Iris pigment epithelial cell (primary cell): ENCODE measurements at places on chromosomes 2 and 18.
A peak's percentile ranks its signal among the peaks of the same experiment; 100 is the strongest.

- no peak for DNase-seq
Measured at GRCh38 chr18:68919900-68920299, 122.0 kb downstream of the CCDC102B start.

- DNase-seq, result no peak
Measured at GRCh38 chr2:114082731-114083433, 193.0 kb downstream of the ACTR3 start.

DNA sequence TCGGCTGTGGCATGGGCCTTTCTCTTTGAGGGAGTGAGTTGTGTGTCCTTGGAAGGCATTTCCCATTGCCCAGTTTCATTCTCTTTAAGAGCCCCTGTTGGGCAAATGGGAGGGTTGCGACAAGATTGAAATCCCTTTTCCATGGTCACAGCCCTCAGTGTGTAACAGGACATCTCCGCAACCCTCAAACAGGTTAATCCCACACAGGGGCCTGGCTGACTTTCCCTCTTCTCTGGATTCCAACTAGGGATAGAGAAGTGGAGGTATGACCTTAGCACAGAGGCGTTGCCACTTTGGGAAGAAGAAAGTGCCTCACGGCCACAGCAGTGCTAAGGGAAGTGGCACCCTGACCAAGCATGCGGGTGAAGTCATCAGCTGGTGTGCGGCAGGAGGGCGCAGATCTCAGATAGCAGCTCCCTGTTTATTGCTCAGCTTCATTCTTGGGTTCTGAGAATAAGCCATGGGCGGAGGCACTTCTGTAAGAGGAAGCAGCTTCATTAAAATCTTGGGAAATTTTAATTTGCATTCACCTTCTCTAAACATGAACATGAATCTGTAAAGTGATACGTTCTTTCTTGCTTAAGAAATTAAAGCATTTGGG is 256.5 kb downstream of the GBX2 start:
- no peak for DNase-seq

DNA sequence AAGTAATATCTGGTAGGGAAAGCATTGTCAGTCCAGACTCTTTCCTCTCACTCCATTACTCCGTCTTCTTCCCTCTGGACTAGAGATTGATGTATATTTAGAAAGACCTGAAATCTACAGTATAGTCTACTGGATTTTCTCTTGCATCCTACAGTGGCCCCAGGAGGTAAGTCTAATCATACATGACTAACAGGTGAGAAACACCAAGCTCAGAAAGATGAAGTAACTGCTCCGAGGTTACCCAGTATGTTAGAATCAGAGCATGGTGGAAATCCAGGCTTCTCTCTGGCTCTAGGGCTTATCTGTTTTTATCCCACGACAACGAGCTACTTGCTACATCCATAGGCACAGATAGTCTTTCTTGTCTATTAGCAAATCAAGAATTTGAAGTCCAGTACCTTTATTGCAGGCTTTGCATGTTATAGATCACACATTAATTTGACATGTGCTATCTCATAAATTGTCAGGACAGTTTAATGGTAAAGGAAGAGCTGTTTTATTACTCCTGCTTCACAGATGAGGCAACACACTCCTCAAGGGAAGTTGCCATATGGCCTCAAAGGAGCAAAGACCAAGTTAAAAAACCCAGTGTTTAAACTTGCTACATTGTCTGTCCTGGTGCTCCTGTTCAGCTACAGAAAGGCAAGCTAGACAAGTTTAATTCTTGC is 484.3 kb downstream of the THSD7B start:
- no peak for DNase-seq

GRCh38 chr2:88005776-88006175 is 10.6 kb downstream of the RNU2-63P start:
- no peak for DNase-seq

DNA sequence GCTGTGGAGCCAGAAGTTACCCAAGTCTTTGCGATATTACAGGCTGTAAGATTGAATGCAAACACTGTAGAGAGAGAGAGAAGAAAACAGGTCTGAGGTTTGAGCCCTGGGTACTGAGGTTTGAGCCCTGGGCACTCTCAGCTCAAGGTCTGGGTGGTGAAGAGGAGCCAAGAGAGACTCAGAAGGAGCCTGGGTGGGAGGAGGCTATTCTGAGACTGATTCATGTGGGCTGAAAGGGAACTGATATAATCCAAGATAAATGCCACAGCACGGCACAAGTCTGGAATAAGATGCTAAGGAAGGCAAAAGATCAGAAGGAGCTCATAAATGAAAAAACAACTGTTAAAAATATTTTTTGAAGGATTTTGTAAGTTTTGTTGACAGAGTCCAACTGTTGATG is 407.6 kb upstream of the HS6ST1 start:
- DNase-seq, result no peak

GRCh38 chr18:48493434-48494230 is 45.2 kb upstream of the CTIF start:
- DNase-seq, result no peak

DNA sequence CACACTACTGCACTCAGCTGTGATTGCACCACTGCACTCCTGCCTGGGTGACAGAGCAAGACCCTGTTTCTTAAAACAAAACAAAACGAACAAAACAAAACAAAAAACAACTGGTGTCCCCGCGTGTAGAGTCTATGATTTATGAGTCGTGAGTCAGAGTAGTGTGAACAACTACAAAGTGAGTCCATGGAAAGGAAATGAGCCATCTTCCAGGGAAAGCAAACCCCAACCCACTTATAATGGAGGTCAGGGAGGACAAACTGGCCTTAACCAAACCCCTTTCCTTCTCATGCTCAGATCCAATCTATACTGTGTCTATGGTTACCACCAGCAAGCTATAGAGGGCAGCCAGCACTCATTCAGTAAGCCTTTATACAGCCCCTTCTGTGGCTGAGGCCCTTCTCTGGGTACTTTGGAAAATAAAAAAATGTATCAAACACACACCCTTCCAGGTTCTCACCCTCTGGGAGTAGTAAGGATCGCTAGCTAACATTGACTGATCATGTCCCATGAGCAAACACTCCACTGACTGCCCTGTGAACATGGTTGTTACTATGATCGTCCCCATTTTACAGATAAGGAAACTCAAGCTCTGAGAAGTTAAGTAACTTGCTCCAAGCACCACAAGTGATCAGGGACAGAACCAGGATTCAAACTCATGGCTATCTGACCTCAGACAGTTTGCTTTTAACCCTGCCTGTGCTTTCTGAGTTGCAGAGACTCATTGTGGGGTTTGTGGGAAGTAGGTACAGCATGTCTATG is 24.7 kb upstream of the COLEC12 start:
- peak; percentile 75 for DNase-seq

- DNase-seq, result no peak
Measured at GRCh38 chr2:201347138-201347537, 10.0 kb downstream of the FLACC1 start.

- DNase-seq, result no peak
Measured at GRCh38 chr2:44953499-44953883, 12.0 kb downstream of the SIX3 start.

GRCh38 chr2:157441072-157441454 is 2.8 kb downstream of the CYTIP start:
- peak; percentile 4 for DNase-seq

- no peak for DNase-seq
Measured at GRCh38 chr2:205484764-205485163, 197.5 kb upstream of the NRP2 start.

DNA sequence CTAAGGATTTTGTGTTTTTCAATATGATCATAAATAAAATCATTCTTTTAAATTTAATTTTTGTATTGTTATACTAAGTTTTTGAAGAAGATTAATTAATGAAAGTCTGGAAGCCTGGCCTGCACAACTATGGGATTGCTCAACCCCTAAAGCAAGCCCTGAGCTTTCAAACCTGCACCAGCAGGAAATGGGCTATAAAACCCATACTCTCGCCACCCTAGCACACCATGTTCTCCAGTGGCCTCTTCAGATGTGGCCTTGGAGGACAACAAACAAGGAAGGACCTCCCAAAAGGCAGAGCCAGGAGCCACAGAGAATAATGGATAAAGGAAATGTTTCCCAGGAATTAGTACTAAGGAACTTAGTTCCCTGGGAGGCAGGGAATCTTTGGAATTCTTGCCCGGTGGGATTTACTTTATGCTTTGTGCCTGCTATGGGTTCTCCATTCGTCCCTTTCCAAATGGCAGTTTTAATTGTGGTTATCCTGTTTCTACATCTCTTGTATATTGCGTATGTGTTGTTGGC is 212.5 kb downstream of the ZFP36L2 start:
- no peak for DNase-seq

DNA sequence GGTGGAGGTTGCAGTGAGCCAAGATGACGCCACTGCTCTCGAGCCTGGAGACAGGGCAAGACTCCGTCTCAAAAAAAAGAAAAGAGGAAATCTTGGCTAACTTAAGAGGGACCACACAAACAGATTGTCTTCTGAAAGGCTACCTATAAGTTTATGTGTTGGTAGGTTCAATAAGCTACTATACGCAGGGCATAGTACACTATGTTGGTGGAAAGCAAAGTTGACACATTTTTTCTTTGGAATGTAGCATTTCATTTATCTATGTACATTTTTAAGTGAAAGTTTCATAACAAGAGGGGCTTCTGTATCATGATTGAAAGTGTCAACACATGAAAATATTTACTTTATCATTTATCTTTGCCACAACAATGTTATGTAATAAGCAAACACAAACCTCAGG is 752.6 kb upstream of the ACVR2A start:
- no peak for DNase-seq

- peak; percentile 86 for DNase-seq
Measured at GRCh38 chr2:220006152-220006621, 378.8 kb downstream of the SLC4A3 start.

GRCh38 chr2:147636886-147637285 is 207.9 kb upstream of the ACVR2A start:
- DNase-seq, result no peak

DNA sequence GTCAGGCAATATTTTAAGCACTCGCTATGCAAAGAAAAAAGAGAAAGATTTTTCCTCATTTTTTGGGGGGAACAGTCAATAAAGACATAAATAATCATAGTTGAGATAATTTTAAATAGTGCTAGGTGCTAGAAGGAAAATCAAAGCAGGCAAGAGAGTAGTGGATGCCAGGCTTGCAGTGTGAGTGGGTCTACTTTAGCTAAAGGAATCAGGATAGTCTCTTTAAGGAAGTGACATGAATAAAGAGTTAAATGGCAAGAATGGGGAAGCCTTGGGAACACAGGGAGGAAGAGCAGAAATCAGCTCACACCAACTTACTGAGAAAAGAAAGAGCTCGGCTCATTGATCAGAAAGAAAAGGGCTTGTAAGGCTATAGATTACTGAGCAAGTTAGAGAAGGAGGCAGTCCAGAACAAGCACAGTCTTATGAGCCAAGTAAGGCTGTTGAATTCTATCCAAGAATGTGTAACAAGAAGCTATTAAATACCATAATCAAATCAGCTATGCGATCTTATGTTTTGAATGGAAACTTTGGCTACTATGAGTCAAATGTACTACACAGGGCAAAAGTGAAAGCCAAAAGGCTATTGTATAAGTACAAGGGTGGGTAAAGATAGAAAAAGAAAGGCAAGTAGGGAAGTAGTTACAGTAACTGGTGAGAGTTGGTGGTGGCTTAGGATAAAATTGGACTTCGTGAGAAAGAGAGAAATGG is 833.8 kb upstream of the PIK3C3 start:
- peak; percentile 93 for DNase-seq

DNA sequence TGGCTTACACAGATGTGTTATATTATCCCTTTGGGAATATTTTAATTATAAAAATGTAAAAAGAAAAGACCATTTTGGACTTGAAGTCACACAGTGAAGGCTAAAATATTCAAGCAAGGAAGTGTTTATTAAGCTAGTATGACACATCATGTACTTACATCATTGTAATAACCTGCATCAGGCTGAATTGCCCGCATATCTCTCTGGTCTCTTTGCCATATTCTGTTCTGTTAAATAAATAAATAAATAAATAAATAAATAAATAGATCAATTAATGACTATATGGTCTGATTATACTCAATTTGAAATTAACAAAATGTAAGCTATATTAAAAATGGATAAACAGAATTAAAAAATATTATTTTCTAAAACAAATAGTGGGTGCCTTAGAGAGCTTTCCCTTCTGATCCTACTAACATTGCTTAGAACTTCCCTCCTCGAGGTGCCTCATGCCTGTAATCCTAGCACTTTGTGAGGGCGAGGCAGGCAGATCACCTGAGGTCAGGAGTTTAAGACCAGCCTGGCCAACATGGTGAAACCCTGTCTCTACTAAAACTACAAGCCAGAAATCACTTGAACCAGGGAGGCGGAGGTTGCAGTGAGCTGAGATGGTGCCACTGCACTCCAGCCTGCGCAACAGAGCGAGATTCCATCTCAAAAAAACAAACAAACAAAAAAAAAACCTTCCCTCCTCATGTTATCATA is 42.0 kb downstream of the WDR33 start:
- DNase-seq, result peak; percentile 61

GRCh38 chr18:24761765-24762164 is 301.3 kb downstream of the HRH4 start:
- DNase-seq, result no peak

DNA sequence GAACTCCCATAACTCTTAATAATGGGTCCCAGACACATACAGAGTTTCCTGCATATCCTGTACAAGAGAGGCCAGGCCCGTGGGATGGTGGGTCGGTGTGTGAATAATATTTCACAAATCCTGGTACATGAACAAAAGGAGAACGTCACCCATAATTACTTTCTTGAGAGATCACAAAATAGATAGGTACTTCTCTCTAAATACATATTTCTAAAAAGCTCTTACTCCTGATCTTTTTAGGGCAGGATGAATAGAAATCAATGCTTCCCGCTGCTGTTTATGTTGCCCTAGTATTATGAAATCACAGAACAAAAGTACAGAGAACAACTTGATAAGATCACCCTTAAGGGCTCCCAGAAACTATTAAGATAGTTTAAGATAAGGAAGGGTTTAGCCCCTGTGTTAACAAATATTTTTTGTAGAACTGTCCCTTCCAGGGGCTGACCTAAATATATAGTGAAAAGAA is 5.4 kb downstream of the IRS1 start:
- no peak for DNase-seq

GRCh38 chr2:166519391-166519962 is 25.4 kb upstream of the SCN7A start:
- no peak for DNase-seq

DNA sequence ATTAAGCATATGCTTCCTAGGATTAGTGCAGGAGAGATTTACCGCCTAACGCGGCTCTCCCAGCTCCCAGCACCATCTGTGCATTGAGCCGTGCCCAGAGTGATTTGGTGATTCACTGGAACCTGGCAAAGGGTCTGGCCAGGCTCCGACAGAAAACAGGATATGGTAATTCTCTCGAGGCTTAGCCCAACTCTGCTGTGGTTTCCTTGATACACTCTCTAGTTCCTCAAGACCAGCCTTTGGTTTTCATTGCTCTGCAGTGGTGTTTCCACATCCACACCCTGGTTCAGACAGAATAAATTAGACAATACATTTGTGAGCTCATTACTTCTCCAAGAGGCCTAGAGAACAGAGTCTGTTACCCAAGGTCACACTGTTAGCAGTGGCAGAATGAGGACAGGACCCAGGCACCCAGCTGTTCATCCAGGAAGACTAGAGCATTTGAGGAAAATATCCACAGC is 23.0 kb upstream of the SMAD2 start:
- DNase-seq, result peak; percentile 70

- peak; percentile 96 for DNase-seq
Measured at GRCh38 chr18:8750954-8751415, 45.6 kb downstream of the MTCL1 start.
